ENCODE measurements at places on chromosomes 16 and 17.

- no peak for DNase-seq
Measured at GRCh38 chr16:67593288-67593687, 31.0 kb downstream of the CTCF start.

- no peak for DNase-seq
Measured at GRCh38 chr16:1258906-1259759, 3.3 kb downstream of the TPSD1 start.

DNA sequence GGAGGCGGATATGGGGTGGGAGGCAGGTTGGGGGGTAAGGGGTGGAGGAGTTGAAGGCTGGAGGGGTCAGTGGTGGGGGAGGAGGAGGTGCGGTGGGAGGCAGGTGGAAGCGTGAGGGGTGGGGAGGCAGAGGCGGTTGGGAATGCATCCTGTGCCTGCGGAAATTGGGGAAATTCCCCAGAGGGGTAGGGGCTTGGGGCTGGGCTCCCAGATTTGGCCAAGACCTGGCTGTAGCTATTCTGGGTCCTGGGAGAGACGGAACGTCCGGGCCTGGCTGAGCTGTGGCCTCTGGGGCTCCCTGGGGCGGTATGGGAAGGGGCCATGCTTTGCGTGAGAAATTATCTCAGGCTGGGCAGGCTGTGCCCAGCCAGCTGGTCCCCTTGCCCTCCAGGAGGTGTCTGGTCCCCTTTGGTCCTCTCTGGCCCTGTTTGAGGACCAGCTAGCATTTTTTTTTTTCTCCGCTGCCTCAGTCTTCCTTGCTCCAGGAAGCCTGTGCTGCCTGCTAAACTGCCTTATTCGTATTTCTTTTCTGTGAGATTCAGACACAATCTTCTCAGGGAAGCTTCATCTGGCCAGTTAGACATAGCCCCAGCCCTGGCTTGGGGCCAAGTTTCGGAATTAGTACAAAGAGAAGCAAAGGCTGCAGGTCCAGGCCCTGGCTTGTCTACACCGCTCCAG lies 7.3 kb upstream of the TRPV2 start:
- no peak for DNase-seq

DNA sequence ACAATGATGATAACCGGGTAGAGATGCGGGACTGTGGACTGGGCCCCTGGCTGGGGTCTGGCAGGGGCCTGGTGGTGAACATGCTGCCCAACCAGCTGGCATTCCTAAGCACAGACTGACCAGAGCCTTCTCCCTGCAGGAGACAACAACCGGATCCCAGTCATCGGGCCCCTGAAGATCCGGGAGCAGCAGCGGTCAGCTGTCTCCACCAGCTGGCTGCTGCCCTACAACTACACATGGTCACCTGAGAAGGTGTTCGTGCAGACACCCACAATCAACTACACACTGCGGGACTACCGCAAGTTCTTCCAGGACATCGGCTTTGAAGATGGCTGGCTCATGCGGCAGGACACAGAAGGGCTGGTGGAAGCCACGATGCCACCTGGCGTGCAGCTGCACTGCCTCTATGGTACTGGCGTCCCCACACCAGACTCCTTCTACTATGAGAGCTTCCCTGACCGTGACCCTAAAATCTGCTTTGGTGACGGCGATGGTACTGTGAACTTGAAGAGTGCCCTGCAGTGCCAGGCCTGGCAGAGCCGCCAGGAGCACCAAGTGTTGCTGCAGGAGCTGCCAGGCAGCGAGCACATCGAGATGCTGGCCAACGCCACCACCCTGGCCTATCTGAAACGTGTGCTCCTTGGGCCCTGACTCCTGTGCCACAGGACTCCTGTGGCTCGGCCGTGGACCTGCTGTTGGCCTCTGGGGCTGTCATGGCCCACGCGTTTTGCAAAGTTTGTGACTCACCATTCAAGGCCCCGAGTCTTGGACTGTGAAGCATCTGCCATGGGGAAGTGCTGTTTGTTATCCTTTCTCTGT lies 5.1 kb upstream of the SLC7A6 start:
- no peak for DNase-seq

DNA sequence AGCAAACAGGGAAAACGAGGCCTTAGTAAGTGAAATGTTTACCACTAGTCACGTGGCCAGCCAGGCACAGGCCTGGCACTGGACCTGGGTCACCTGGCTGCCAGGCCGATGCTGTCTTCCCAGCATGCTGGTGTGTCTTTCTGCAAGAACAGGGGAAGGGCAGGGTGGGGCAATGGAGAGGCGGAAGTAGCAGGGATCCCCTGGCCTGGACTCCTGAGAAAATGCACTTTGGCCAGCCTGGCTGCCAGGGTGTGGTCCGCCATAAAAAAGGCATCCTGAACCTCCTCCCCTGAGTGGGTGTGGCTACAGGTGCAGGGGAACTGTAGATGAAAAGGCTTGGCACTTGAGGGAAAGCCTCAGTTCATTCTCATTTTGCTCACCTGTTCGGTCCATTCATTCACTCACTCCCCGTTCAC lies 1.0 kb upstream of the ANKRD40CL start:
- no peak for DNase-seq

DNA sequence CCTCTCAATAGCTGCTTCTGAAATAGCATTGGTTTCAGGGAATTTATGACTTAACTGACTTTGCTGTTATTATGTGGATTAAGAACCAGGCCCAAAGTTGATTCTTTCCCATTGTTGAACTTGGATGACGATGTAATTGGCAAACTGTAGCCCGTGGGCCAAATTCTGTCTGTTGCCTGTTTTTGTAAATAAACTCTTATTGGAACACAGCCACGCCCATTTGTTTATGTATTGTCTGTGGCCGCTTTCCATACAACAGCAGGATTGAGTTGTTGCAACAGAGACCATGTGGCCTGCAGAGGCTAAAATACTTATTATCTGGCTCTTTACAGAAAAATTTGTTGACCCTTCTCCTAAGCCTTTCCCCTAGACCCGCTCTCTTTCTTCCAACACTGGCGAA lies 31.6 kb downstream of the NTN1 start:
- no peak for DNase-seq

DNA sequence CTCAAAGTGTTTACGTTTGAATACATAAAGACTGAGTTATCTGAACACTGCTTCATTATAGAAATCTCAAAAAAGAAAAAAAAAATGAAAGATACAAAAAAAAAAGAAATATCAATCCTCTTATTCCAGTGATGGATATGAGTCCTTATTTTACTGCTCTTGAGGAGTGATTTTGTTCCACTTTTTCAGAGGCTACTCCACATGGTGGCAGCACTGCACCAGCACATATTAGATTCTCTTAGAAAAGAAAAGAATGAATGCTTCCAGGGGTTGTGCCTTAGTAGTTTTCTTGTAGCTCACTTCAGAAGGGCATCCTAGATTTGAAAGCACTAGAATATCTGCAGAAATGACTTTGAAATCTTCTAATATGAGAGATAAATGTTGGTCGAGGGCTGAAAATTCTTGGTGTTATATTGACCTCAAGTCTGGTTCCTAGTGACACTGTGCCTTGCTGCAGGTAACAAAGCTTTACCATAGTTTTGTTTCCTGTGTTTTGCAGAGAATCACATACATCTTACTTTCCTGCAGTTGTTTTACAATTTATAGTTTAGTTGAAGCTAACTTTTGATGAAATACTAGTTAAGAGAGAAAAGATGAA lies 25.9 kb downstream of the AP2B1 start:
- peak; percentile 48 for DNase-seq

DNA sequence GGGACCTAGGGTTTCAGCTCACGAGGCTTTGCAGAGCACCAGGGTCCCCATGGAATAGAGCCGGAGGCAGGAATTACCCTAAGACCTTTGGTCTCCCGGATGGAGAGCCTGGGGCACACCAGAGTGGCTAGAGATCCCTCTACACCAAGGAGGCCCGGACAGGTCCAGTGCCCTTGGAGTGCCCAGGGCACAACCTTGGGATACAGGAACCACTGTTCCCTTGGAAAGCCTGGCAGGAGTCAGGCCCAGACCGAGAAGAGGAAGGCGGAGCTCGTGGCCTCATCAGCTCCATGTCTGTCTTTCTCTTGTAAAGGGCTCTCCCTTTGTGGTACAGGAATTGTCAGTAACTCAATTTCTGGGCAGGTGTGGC lies 3.8 kb upstream of the DBNDD1 start:
- DNase-seq = no peak

GRCh38 chr16:56793492-56793891 lies 63.6 kb downstream of the NUP93 start:
- peak; percentile 20 for DNase-seq

GRCh38 chr16:54944002-54944401 lies 13.3 kb downstream of the IRX5 start:
- DNase-seq = no peak

DNA sequence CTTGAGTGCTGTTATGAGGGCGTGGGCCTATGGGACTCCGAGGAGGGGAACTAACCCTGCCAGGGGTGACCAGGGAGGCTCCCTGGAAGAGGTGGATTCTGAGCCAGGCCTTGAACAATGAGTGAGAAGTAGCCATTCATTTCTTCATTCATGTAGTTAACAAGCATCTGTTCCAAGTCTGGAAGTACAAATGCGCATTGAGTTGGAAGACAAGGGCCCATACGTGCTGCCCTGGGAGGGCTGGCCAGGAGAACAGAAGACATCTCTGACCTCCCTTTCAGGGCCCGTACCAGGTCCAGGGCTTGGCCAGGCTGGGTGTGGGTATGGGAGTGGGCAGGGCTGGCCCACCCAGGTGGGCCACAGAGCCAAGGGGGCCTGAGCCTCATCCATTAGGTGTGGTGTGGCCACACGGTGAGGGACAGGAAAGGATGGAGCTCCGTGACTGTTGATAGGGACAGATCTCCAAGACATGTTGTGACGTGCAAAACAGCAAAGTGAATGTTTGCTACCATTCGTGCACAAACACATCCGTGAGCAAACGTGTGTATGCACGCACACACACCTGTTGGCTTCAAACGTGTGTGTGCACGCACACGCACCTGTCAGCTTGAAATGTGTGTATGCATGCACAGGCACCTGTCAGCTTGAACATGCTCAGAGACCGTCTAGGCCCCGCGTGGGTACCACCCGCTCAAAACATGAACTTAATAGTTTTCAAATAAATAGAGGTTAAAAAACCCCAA lies 46.8 kb downstream of the ZDHHC7 start:
- DNase-seq = no peak

DNA sequence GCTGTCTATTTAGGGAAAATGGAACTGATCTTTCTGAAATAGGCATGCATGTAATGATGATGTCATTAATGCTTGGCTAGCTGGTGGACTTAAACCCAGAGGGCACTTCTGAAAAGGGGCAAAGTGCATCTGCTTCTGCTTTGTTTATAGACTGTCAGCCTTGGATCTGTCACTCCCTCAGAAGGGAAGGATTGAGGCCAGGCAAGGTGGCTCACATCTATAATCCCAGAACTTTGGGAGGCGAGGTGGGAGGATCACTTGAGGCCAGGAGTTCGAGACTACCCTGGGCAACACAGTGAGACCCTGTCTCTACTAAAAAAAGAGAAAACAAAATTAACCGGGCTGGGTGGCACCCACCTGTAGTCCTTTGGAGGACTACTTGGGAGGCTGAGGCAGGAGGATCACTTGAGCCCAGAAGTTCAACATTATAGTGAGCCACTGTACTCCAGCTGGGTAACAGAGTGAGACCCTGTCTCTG lies 185.5 kb downstream of the WWOX start:
- no peak for DNase-seq

DNA sequence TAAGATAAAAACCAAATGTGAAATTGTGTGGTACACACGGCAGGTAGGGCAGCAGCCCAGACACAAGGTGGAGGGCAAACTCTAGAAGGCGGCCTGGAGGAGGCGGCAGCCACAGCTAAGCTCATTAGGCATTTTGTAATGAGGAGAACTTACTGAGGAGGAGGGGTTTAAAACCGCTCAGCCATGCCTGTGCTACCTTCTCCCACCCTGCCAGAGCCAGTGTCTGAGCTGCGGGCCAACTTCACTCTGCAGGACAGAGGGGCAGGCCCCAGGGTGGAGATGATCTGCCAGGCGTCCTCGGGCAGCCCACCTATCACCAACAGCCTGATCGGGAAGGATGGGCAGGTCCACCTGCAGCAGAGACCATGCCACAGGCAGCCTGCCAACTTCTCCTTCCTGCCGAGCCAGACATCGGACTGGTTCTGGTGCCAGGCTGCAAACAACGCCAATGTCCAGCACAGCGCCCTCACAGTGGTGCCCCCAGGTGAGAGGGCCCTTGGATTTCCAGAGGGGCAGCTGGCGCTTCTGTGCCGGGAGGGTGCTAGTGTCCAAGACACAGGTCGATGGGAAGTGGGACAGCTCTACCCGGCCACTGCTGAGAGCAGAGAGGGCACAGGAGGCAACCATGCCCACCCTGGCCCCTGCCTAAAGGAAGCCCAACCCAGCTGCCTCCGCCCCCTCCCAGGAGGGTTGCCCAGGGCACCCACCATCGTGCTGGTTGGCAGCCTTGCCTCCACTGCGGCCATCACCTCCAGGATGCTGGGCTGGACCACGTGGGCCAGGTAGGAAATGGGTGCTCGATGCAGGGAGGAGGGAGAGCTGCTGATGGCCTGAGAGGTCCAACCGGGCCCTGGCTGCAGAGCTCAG lies 4.3 kb upstream of the SYNGR2 start:
- no peak for DNase-seq
